Stimulated activated CD4-positive, alpha-beta T cell treated with anti-CD3 and anti-CD28 coated beads, Interleukin-4, amount 100 ng/mL, for 24 hours (primary cell): ENCODE measurements at places on chromosomes 4 and X.

DNA sequence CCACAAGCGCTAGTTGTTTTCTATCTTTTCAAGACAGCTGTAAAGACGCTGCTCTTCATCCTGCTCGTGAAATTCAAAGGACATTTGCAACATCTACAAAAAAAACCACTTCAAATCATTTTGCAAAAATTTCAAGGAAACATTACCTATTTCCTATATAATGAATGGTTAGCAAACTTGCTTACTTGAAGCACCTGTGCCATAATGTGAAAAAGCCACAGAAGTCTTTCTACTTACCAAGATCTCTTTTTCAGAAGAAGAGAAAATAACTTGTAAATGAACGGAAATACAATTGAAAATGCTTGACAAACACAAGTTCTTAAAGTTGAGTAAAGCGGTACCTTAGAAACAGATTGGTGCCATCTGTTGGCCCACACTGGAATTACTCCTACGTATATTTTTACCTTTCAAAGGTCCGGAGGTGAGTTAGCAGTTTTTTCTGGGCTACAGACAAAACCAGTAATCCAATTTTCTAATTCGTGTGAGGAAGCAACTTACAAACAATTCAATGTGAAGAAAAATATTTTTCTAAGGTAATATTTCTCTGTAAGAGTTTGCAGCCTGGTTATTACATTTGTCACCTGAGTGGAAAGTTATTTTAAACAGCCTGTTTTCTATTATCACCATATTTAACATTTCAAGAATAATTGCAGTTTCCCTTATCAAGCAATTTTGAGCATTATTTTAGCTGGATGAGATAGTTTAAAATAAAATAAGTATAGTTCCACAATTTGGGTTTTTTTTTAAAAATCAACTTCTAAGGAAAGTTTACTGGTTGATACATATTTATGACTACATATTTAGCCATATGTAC is at the start of gene TLR6:
Gene TLR6, minus strand, starts transcription at position 294 of the 814 bp plus-strand sequence. CDS start 27,344 bp downstream, outside the sequence.
- peak; percentile 78 for DNase-seq

DNA sequence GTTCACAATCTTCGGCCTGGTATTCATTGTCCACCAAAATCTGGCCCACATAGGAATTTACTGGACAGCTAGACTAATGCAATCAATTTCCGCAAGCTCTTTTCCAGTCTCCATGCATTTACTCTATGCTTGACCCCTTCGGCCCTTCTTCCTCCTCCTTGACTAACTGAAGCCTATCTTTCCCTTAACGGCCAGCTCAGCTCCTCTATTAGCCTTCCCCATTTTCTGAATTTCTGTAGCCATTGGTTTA is 1.2 kb upstream of the PHKA2 start:
- DNase-seq = no peak

- DNase-seq = peak; percentile 79
These were observed 27.9 kb upstream of the TMSB4X start for GRCh38 chrX:12946838-12947544.

DNA sequence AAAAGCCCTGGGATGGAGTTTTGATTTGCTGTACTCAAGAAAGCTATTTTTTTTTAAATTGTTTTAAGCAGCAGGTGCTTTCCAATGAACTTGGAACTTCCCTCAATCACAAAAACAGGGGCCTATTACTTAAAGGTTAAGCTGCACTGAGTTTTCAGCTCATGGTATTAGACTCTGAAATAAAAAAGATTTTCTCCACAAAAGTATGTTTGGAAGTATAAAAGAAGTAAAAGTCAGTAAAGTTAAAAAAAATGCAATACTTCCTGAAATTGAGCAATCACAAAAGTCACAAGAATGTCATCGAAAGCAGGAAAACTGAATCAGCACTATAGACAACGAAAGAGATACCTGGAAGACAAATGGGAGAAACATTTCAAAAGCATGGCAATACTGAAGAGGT is 38.9 kb upstream of the PLAC8 start:
- DNase-seq = no peak

DNA sequence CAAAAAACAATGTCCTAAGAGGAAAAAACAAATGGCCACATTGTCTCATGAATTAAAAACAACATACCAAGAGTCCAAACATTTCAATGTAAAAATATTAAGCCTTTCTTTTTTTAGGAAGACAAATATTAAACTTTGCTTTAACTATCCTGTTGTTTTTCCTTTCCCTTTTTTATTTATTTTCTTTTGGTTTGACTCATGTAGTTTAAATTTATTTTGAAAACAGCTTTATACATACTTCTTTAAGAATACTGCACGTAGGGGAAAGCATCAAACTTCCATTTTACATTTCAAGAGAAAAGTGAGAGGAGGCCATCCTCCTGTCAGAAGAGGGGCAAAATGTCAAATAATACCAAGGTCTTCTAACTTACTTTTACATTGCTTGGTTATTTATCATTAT is 8.7 kb downstream of the GAB1 start:
- DNase-seq = no peak
